ENCODE measurements at places on chromosomes 5 and 9.

GRCh38 chr9:21559402-21560280 lies 77.5 kb upstream of the IFNE start:
- no peak for DNase-seq

- DNase-seq = no peak
Measured at GRCh38 chr9:130857864-130858738, 23.0 kb downstream of the ABL1 start.

DNA sequence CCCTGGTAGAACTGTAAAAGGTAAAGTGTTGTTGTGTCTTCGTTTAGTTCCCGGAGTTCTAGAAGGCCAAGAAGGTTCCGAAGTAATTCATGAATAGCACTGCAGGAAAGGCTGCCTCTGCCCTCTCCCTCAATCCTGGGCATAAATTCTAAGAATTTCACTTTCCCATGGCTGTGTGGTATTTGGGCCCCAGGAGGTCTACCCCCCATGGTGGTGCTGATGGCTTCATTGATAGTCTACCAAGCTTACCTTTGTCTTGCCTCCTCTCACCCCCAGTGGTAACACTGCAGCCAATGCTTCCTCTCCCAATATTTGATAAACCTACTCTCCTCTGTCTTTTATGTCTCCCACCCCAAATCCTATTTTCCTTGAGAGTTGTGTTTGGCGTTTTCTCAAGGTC lies 39.5 kb downstream of the ADAMTS16 start:
- no peak for DNase-seq

- no peak for DNase-seq
Measured at GRCh38 chr5:3598769-3599211, 3.2 kb downstream of the IRX1 start.

DNA sequence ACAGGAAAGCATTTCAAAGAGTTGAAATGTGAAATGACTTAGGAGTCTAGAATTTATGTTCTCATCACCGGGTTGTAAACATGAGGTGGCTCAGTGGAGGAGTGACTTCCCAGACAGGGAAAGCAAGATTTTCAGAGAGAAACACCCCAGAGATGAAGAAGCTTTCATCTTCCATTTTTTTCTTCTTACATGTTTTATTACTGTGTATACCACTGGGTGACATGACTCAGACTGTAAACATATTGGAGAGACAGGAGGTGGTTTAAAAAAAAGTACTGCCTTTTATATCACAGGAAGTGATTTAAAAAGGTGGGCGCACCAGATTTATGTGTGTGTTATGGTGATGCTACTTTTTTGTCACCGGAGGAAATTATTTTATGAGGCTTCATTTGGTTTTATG lies 209.1 kb upstream of the TUT7 start:
- no peak for DNase-seq

DNA sequence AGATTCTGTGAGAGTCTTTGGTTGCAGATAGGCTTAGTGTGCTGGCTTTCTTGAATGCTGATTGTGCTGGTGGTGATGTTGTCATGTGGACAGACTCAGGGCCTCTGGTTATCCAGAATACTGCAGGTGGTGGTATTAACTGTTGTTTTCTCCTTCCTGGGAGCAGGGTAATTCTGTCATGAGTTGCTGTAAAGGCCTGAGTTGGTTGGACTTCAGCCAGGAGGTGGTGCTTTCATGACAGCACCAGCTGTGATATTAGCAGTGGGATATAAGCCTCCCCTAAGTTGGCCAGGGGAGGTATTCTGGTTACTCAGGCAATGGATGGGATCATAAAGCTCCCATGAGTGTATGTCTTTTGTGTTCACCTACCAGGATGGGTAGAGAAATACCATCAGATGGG lies 16.4 kb upstream of the RNF180 start:
- DNase-seq = no peak

GRCh38 chr5:156274453-156274852 lies 52.5 kb upstream of the SGCD start:
- DNase-seq = no peak

DNA sequence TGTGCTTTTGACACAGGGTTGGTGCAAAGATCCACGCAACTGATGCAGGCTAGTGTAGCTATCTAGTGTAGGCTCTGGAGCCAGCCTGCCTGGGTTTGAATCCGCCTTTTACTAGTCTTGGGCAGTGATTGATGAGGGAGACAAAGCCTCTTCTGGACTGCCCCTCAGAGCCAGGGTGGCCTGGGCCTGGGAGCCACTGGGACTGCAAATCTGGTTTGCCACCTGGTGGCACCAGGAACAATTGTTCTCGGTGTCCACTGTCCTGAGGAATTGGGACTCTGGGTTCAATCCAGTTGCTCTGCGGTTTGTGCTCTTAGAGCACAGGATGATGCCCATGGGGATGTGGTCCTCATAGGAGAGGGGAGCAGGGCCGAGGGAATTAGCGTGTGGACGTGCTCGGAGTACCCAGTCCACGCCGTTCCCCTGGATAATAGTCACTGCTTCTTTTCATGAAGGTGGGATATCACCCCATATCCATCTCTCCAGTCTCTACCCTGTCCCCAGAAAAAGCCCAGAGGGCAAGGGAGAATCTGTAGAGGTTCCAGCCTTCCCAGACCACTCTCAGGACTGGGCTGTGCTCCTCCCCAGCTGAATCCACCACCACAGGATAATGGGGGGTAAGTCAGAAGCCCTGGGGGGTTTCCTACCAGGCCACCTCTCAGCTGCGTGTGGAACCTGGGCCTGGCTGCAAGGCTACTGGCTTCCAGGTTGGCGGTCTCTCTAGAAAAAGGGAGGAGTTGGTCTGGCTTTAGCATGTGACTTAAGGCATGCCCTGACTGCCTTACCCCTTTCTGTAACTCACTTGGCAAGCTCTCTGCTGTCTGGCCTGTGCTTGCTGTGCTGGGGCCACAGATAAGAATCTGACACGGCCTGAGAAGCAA lies 1.9 kb downstream of the B4GALT7 start:
- no peak for DNase-seq

- DNase-seq = no peak
Measured at GRCh38 chr9:136681945-136682699, 5.1 kb downstream of the AGPAT2 start.

- no peak for DNase-seq
Measured at GRCh38 chr5:135995976-135996375, 32.8 kb upstream of the TGFBI start.

- DNase-seq = no peak
Measured at GRCh38 chr9:103025796-103026195, 30.7 kb downstream of the CYLC2 start.

DNA sequence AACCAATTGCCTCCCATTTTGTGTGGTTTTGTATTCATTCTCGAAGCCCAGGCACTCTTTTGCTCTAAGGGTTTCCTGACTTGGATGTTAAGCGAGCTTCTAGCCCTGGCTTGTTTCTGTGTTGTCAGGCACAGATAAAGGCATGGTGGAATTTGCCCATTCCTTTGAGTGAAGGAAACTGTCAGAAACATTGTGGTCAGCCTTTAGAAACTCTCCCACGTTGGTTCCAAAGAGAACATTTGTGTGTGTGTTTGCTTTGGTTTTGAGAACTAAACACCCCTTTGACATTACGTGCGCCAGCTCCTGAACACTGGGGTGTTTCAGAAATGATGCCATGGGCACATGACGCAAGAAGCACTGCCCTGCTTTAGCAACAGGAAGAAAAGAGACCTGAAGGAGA lies 320.9 kb downstream of the NTRK2 start:
- no peak for DNase-seq

DNA sequence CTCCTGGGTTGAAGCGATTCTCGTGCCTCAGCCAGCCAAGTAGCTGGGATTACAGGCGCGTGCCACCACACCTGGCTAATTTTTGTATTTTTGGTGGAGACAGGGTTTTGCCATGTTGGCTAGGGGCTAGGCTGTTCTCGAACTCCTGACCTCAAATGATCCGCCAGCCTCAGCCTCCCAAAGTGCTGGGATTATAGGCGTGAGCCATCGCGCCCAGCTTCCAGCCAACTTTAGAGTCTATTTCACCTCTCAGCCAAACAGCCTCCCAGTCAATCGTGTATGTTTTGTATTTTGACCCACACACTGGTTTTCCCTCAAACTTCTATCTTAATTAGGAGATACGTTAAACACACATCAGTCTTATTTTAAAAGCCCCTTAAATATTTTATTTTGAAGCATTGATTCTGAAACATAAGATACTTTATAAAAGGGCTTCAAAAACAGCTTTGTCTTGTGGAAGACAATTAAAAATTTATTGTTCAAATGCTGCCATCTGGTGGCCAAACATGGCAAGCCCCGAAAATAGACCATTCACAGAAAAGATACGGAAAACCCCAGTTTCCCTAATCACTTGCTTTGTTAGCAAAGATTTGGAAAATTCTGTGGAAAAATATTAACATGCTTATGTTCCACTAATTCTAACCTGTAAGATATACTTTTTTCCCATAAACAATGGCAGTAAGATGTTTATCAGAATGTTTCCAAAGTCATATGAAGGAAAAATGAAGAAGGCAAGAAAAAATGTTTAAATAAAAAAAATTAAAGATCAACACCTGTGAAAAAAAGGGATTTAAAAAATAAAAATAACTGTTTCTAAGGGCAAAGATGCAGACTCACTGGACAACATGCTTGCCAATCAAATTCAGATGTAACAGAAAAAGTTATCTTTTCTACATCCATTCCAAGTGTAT lies 33.1 kb downstream of the APTX start:
- no peak for DNase-seq

- no peak for DNase-seq
Measured at GRCh38 chr5:88092358-88092757, 176.3 kb downstream of the TMEM161B start.

DNA sequence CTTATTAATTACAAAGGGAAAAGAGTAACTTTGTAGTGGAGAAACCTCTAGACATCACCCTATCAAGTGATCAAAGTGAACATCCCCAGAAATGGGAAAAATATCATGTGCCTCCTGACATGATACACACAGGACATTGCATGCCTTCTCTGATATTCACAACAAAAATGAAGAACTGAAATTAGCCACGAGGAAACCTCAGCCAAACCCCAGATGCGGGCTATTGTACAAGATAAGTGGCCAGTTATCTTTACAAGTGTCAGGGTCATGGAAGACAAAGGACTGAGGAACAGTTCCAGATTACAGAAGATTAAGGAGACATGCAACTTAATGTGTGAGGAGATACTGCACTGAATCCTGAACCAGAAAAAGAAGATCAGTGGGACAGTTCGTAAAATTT lies 23.8 kb upstream of the NPM1 start:
- DNase-seq = no peak

DNA sequence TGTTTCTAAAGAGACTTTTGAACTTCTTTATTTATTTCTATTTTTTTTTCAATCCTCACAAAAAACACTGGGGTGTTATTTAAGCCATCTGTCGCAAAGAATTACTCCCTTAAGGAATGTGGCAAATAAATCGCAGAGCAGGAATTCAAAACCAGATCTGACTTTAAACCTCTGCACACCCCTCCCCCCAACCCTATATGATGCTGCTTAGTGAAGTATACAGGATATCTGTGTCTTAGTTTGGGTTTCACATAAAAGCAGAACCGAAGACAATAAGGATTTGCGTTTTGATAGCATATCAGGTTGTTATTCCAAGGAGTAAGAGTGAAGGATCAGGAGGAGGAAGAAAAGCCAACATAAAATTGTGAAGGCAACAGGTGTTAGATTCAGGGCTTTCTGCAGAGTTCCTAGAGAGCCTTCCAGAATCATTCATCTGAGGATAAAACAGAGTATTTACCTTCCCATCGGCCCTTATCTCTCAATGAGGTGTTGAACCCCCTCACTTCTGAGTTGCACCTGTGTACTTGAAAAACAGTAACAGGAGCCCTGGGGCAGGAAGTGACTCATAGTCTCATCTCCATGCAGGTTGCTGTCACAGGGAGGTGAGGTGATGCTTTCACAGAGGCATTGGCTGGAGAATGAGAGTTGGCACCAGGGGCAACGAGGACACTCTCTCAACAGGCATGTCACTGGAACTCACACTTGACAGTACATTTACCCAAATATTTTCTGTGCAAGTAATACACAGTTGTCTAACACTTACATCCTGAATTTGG lies 33.5 kb upstream of the DMRT3 start:
- no peak for DNase-seq

- no peak for DNase-seq
Measured at GRCh38 chr9:89576404-89576839, 28.4 kb upstream of the GADD45G start.

GRCh38 chr9:69035438-69036308 lies at the start of gene FXN:
FXN (plus strand) TSS chr9:69035752; CDS start chr9:69035783, 31 bp downstream.
- DNase-seq = peak; percentile 8

DNA sequence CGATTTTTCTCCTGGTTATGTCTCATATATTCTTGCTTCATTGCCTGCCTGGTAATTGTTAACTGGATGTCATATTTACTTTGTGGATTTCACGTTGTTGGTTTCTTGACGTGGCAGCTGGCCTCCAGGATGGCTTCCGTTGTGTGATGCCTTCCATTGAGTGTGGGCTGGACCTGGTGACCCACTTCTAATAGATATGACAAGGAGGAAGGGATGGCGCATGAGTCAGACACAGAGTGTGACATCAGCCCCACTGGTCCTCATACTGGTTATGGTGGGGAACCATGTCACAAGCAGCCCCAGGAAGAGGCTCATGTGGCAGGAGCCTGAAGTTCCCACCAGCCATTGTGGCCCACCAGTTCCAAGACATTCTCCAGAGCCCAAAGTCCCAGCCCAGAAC lies 6.4 kb upstream of the PAEP start:
- DNase-seq = no peak
